Type B pancreatic cell (in vitro differentiated cells): ENCODE measurements at places on chromosomes 7 and 10. TPM values are rescaled to one million over a fixed set of nuclear protein-coding genes. Genes with fewer than 3 reads are reported as not detected.

The NKX2-3 gene
- not detected in 2 replicates for total RNA-seq

The OR9A4 gene
- total RNA-seq = not detected in 2 replicates

The COL13A1 gene
- total RNA-seq = 0.43 and 18.6 TPM in 2 replicates

The STN1 gene
- total RNA-seq = 33.0 and 75.1 TPM in 2 replicates

The TET1 gene
- total RNA-seq = 14.9 and 29.0 TPM in 2 replicates

The PRR15 gene
- total RNA-seq = 10.8 and 36.0 TPM in 2 replicates

The STEAP4 gene
- total RNA-seq = 1.2 and 1.6 TPM in 2 replicates

The PRPF18 gene
- 16.7 and 20.3 TPM in 2 replicates for total RNA-seq

The GNGT1 gene
- total RNA-seq = 0.14 TPM in 1 of 2 replicates, not detected in the other

The OR2A42 gene
- 0.10 TPM in 1 of 2 replicates, not detected in the other for total RNA-seq

The HDAC9 gene
- total RNA-seq = 6.8 and 8.9 TPM in 2 replicates

The DKK1 gene
- 6.9 and 33.2 TPM in 2 replicates for total RNA-seq

The ZNF22 gene
- total RNA-seq = 23.5 and 39.0 TPM in 2 replicates

The GHRHR gene
- not detected in 2 replicates for total RNA-seq

The SRRM3 gene
- total RNA-seq = 4.0 and 8.4 TPM in 2 replicates

The SUGCT gene
- 5.8 and 7.1 TPM in 2 replicates for total RNA-seq

The TRIM74 gene
- total RNA-seq = 1.8 TPM in 1 of 2 replicates, not detected in the other

The LRRC18 gene
- not detected in 2 replicates for total RNA-seq

The CYP2C19 gene
- total RNA-seq = 3.7 and 6.8 TPM in 2 replicates

The ATOH7 gene
- total RNA-seq = 0.31 and 0.60 TPM in 2 replicates

The ZPBP gene
- total RNA-seq = not detected in 2 replicates

The C10orf62 gene
- total RNA-seq = 0.34 TPM in 1 of 2 replicates, not detected in the other

The OR2A7 gene
- total RNA-seq = 4.2 and 13.7 TPM in 2 replicates

The CALD1 gene
- 169 and 218 TPM in 2 replicates for total RNA-seq

The SPDYE9 gene
- total RNA-seq = not detected in 2 replicates

The EVX1 gene
- 0.41 and 0.71 TPM in 2 replicates for total RNA-seq

The GIMAP5 gene
- total RNA-seq = not detected in 2 replicates

The DNAJC1 gene
- total RNA-seq = 18.2 and 27.6 TPM in 2 replicates

The CLRN3 gene
- 2.2 and 6.6 TPM in 2 replicates for total RNA-seq

The TFAM gene
- 64.8 and 67.7 TPM in 2 replicates for total RNA-seq

The TRIM24 gene
- 64.7 and 66.8 TPM in 2 replicates for total RNA-seq

The BTRC gene
- 25.9 and 35.2 TPM in 2 replicates for total RNA-seq

The TRIM50 gene
- total RNA-seq = 0.76 and 4.6 TPM in 2 replicates

The EBLN1 gene
- total RNA-seq = not detected in 2 replicates

The NPSR1 gene
- total RNA-seq = not detected in 2 replicates

The GBX1 gene
- total RNA-seq = 0.26 and 0.41 TPM in 2 replicates

The TAS2R3 gene
- 1.2 and 3.2 TPM in 2 replicates for total RNA-seq

The TRIL gene
- 3.9 and 42.9 TPM in 2 replicates for total RNA-seq
